ENCODE measurements at places on chromosomes 7 and 10. TPM values are rescaled to one million over a fixed set of nuclear protein-coding genes. Genes with fewer than 3 reads are reported as not detected.

Gene TMEM273
- polyA plus RNA-seq: 25.2 TPM

Gene ZNF33B
- polyA plus RNA-seq: 32.9 TPM

Gene CTNNA3
- polyA plus RNA-seq: 1.9 TPM

Gene PCLO
- 2.6 TPM for polyA plus RNA-seq

Gene NUTM2B
- 1.1 TPM for polyA plus RNA-seq

Gene SRRM3
- polyA plus RNA-seq: 2.0 TPM

Gene ZNF503
- polyA plus RNA-seq: 86.1 TPM

Gene CYP3A7
- polyA plus RNA-seq: 0.30 TPM

Gene CPA4
- polyA plus RNA-seq: 0.13 TPM

Gene CLDN3
- polyA plus RNA-seq: not detected

Gene NPFFR1
- 0.10 TPM for polyA plus RNA-seq

Gene NEBL
- polyA plus RNA-seq: 17.9 TPM

Gene SH2B2
- 2.0 TPM for polyA plus RNA-seq

Gene PAPOLB
- not detected for polyA plus RNA-seq

Gene MMP21
- polyA plus RNA-seq: 1.00 TPM

Gene LIPJ
- polyA plus RNA-seq: not detected

Gene ZNF679
- polyA plus RNA-seq: not detected

Gene AKR1E2
- 2.2 TPM for polyA plus RNA-seq

Gene VIPR2
- polyA plus RNA-seq: 4.9 TPM

Gene NODAL
- not detected for polyA plus RNA-seq

Gene CYP2C18
- polyA plus RNA-seq: not detected

Gene GIMAP1
- polyA plus RNA-seq: 6.2 TPM

All from ovary (tissue), 10 donors.